Activated effector memory CD4-positive, alpha-beta T cell treated with Interleukin-2 at 50 U/mL for 16 hours (primary cell): ENCODE measurements at places on chromosomes 6 and 20.

DNA sequence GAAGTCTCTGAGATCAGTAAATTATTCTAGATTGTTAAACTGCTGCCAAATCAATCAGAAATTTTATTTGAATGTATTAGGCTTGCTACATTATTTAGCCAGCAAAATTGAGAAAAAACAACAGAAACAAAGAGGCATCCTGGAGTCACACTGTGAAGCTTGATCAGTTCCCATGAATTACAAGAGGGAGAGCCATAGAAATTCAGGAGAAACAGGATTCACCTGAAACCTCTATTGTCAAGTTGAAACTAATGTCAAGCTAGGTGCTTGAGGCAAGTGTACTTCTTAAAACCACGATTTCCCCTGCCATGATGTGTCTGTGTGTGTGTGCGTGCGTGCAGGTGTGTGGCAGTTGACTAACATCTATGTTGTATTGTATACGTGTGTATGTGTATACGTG, 439.1 kb upstream of the NOX3 start:
- no peak for DNase-seq

DNA sequence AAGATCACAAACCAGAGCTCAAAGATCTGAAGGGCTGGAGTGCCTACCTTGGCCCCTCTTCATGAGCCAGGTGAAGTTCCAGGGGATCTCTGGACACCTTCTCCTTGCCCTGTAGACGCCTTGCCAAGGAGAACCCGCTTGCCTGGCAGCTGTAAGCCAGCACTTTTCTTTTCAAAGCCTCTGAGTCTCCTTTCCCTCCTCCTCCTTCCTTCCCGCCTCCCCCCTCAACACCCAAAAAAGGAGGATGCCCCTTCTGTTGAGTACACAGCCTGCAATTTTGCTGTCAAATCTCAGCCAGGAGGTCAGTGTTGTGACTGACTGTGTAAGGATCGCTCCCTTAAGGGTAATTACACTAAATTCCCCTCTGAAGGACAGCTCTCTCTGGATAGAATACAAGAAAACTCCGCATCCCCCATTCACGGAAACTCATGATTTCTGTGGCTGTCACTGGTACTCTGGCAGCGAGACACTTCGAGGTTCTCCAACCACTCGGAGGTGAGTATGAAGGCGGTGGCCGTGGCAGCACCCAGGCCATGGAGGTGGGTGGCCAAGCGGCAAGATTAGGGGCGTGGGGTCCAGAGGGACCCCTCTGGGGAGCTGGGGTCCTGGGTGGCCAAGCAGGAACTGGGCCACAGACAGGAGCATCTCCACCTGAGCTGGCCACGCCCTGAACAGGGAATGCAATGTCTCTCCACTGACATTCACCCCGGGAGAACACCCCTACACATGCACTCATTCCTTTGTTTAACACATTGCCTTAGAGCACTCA, 23.2 kb upstream of the FOXP4 start:
- DNase-seq: no peak

- no peak for DNase-seq
Observed at GRCh38 chr20:48378976-48379675, 448.7 kb downstream of the PREX1 start.

DNA sequence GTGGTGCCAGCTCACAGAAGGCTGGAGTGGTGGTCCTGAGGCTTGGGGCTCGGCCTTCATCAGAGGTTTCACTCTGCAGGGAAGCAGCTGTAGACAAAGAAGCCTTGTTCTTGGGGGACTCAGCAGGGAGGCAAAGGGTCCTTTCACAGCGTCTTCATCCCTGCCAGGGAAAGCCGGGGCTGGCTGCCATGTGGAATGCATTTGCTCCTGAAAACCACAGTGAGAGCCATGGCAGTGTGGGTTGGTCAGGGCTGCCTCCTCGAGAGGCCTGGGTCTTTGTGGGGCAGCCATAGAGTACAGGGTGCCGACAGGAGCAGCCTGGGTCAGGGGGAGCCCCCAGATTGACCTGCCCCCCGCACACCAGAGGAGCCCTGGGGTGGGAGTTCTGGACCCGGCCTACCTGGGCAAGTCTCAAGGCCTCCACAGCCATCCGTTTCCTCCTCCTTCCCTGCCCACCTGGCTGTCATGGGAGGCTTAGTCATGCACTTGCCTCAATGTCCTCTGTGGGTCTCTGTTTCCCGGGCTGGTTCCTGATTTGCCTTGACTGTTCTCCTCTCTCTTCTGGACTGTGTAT, 144.0 kb downstream of the CDC5L start:
- DNase-seq: no peak

DNA sequence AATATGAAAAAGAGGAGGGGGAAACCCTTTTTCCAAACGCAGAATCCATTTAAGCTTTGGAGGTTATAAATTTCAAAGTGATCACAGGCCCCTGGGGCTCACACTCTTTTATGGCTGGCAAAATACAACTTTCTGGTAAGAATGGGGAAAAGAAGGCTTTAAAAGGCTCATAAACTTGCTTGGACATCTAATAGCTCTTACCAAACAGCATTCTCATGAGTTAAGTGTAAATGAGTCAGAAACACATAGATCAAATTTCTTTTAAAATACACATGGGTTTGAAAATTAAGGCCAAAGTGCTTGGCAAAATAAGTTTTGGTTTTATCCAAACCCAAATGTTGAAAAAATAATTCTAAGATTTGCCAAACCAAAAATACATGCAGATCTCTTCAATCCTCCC, 154.6 kb downstream of the SOBP start:
- no peak for DNase-seq
